H4 (cell line): ENCODE measurements at places on chromosomes 13 and 19. TPM values are rescaled to one million over a fixed set of nuclear protein-coding genes. Genes with fewer than 3 reads are reported as not detected.
A peak's percentile ranks its signal among the peaks of the same experiment; 100 is the strongest.

Gene VWA8
- 4.6 and 5.3 TPM in 2 replicates for total RNA-seq

Gene C13orf46
- not detected in 2 replicates for total RNA-seq

Gene NCR1
- total RNA-seq, result 0.06 TPM in 1 of 2 replicates, not detected in the other

Gene CFD
- 2.3 and 3.5 TPM in 2 replicates for total RNA-seq

Gene WDR62
- total RNA-seq, result 21.5 and 21.9 TPM in 2 replicates

Gene TMEM238
- not detected in 2 replicates for total RNA-seq

GRCh38 chr13:111609631-111610030 lies 289.2 kb downstream of the TEX29 start:
- DNase-seq, result no peak

DNA sequence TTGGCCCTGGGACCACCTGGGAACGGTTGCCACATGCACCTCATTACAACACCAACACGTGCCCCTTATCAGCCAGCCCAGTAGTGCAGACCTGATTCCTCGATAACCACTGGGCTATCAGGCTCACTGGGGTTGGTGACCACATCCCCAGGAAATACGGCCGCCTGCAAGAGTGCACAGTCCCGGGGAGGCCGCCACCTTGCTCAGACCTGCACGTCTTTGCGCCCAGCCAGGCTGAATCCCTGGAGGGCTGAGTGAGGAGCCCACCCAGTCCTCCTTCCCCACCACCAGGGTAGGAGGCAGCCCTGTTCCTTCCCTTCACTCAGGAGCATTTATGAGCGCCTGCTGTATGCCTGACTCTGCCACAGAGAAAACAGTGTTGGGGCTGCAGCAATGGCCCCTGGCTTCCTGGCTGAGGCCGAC lies 67.8 kb downstream of the CEBPG start:
- DNase-seq, result no peak

DNA sequence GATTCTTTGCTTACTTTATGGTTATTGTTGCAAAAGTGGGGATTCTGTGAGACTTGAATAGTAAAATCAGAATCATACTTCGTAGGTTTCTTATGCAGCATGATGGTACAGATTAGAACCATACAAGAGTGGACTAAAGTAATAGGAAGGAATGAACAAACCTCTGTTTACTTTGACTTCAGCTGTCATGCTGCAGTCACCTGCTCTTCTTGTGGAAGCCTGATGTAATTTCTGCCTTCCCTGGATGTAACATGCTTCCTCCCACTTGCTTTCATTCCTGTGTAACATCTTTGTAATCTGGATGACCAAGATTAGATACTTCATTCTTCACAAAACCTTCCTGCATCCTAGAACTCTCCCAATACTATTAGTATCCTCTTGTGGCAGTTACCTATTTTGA lies 235.0 kb downstream of the PCCA start:
- no peak for DNase-seq

DNA sequence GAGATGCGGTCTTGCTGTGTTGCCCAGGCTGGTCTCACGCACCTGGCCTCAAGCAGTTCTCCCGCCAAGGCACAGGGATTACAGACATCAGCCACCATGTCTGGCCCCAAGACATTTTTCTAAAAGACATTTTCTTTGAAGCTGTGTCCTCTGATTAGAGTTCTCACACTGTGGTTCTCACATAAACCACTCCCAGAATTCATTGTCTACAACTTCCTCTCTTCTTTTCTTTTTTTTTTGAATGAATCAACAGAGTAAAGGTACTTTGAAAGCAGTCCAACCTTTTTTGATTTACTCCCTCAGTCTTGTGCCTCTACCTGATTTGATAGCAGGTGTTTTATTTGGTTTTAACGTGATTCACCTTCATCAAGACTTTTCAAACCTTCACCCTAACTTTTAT lies 14.3 kb upstream of the SHD start:
- DNase-seq, result no peak

DNA sequence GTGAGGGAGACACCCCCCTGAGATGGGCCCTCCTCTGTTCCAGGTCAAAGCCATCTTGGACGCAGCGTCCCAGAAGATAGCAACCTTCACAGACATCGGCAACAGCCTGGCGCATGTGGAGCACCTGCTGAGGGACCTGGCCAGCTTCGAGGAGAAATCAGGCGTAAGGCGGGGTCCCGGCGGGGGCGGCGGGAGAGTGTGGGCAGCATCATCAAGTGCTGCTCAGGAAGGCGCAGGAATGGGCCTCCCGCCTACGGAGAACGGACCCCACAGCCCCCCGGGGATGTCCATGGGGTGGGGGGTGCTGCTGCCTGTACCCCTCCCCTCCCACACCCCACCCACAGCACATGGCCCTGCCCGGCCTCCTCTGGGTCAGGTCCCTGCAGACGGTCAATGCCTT lies 31.2 kb upstream of the F7 start:
- no peak for DNase-seq

DNA sequence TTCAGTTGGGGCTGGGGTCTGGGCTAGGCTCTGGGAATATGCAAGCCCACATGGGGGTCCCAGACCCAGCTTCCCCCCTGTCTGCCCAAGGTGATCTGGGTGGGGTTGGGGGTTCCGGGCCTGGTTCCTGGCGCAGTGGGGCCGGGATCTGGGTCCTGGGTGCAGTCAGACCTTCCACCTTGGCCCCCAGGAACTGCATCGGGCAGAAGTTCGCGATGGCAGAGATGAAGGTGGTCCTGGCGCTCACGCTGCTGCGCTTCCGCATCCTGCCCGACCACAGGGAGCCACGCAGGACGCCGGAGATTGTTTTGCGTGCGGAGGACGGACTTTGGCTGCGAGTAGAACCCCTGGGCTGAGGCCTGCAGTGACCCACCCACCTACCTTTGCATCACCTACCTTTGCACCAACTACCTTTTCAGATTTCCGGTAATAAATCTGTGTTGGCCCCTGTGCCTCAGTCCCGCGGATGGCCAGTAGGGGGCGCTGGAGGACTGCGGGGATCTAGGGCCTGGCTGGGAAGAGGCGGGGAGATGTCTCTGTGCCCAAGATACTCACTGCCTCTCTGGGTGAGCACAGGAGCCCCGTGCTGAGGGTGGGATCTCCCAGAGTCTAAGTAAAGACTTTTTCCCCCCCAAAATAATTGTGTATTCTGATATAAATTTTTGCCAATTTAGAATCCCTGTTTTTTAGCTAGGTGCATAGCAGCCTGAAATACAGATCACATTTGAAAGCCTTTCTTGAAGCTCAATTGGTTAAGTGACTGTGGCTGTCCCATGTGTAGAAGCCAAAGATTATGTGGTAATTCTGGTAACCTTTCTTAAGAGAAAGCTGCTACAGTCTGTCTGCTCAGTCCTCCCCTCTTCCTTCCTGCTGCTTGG lies 11.5 kb upstream of the CYP4F3 start:
- DNase-seq, result peak; percentile 56
